Right renal pelvis (tissue), 4 donors: ENCODE measurements at places on chromosomes 5 and 9. TPM values are rescaled to one million over a fixed set of nuclear protein-coding genes. Genes with fewer than 3 reads are reported as not detected.

GRCh38 chr9:133074111-133074651 lies 12.4 kb downstream of the CEL start:
- no peak for DNase-seq

DNA sequence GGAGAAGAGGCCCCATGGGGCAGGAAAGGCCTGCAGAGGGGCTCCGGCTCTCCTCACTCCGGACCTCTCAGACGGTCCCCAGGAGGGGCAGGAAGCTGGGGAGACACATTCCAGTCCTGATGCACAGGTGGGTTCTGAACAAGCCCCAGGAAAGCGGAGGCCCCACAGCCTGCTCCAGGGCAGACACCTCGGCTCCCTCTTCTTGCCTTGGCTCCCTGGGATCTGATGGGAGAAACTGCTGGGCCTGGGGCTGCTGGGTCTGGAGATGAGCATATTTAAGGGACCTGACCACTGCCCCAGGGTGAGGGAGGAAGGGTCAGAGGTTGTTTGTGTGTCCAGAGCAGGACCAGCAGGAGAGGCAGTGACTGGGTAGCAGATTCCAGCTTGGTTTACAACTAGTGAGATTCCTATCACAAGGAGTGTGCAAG lies 1.2 kb downstream of the CORO2A start:
- no peak for DNase-seq

The OR13D1 gene
- not detected for polyA plus RNA-seq

The OMD gene
- 2.0 TPM for polyA plus RNA-seq

DNA sequence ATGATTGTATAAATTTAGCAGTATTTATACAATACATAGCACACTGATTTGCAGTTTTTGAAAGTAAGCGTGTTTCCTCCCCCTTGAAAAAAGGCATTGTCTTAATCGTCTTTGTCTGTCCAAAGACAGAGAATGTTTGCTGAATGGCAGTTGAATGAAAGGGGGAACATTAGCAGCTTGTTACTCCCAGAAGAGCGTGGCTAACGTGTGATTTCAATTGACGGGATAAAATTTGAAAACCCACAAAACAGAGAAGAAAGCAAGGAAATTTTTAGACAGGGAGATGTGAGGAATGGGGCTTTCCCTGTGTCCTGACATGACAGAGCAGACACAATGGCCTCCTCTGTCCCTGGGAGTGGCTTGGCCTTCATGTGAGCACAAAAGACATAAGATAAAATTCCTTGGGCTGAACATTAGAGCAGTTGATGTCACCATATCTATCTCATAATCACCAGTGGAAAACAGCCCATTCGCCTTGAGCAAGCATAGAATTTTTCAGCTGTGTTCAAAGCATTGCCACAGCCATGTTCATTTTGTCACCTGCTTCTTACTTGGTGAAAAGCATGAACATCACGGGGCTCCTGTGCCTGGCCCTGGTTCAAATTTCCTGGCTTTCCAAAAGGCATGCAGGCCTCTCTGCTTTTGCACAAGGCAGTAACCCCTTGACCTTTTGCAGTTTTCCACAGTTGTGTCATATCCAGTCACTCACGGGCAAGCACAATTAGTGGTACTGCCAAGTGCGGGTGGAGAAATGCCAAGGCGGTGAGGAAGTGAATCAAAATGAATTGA lies 126.9 kb downstream of the TLE1 start:
- no peak for DNase-seq

GRCh38 chr5:145723516-145723915 lies 111.6 kb downstream of the PRELID2 start:
- DNase-seq: no peak

The EDIL3 gene
- polyA plus RNA-seq: 57.6 TPM

The C8G gene
- 1.1 TPM for polyA plus RNA-seq

The IGIP gene
- polyA plus RNA-seq: 7.4 TPM
